ENCODE measurements at places on chromosomes 3 and 15.

DNA sequence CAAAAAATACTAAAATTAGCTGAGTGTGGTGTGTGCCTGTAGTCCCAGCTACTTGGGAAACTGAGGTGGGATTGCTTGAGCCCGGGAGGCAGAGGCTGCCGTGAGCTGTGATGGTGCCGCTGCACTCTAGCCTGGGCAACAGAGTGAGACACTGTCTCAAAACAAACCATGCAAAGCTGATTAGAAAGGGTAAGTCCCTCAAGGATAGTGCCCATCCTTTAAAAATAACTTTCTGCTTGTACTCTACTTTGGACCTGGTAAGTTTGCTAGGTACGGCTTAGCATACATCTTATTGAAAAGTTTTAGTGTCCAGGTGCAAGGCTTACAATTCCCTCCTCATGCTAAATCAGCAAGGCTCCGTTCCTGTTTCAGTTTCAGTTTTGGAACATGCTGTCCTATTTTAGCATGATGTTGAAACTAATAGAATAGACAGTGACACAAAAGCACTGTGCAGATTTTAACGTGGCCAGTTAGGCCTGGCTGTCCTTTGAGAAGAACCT lies 21.4 kb downstream of the FEM1B start:
- no peak for DNase-seq

DNA sequence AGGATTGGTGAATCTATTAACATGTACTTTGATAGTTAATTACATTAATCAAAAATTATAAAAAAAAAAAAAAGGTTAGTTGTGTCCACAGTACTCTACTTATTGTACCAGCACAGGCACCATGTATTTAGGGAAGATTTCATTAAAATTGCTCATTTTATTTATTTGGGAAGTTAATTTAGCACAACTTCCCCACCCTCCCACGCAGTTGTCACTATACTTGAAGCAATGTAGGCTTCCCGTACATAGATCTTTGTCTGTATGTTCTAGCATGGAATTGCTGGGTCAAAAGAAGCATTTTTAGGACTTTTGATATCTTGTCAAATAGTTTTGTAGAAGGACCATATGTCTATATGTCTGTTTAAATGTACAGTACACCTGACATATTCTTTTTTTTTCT lies 4.4 kb downstream of the GPR27 start:
- no peak for DNase-seq

DNA sequence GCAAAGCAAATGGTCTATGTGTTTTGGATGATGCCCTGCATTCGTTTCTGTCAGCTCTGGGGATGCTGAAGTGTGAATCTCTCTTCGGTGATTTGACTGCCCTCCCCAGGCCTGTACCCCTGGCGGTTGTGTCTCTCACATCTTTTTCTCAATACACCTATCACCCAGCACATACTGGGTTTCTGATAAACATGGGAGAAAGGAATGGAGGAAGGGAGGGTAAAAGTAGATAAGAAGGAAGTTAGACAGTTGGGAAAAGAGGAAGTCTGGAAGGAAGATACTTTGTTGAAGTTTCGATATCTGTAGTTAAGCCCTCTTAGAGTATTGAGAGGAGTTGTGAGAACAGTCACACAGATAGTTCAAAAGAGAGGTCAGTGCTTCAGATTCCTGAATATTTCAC lies 35.8 kb upstream of the LRTM1 start:
- no peak for DNase-seq

DNA sequence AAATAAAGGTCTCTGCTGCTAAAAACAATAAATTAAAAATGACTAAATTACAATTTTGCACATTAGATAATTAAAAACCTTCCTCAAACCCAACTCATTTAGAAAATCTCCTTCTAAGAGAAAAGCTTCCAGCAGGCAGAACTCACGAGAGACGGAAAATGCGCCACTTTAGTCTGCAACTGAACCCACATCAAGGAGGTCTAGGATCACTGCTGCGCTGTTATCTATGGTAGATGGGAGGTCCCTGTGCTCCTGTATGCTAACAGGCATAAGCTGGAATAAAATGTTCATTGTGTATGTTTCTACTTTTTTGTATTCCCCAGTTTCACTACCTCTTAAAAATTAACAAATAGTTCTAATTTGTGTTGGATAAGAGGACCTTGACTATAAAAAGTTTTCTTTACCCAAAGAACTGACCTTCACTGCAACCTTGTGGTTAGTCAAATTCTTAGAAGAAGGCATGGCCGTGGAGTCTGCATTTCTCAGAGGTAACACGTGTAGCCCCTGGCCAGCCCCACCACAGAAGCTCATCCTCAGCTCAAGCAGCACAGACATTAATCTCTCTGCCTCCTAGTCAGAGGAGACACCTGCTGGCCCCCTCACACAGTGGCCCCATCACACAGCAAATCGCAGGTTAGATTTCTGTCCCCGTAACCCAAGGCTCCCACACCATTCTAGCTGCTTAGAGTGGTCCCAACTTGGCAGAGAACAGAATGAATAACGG lies 22.3 kb downstream of the STIMATE start:
- no peak for DNase-seq

DNA sequence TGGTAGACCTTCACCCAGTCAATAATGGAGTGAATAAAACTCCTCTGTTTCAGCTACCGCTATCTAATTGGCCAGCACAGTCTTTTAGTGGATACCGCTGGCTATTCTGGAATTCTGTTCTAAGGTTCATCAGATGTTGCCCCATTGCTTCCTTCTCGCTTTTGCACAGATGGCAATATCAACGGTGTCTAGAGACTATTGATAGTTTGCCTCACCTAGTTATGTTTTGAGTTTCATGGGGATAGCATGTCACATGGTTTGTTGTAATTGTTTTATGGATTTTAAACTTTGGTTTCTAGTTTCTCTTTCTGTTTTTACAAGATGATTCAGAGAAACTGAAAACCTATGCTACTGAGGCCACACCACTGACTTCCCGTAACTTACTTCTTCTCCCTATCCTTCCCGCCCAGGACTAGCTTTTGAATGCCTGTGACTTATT lies 2.0 kb downstream of the XRN1 start:
- DNase-seq: no peak

DNA sequence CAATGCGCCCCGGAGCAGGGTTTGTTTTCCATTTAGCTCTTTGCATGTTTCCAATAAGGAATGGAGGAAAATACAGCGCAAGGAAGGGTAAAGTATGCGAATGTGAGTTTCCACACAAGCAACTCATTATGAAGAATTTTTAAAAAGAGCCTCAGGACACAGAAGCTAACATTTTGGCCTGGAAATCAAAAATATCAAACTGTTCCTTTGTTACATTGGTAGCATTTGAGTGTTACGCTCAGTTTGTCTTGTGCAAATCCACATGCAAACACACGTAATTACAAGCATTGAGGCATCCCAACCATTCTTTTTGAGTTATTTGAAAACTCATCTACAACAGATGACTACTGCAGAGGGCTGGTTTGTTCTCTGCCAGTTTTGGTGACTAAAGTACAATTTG lies 93.0 kb upstream of the SNRPA1 start:
- no peak for DNase-seq

DNA sequence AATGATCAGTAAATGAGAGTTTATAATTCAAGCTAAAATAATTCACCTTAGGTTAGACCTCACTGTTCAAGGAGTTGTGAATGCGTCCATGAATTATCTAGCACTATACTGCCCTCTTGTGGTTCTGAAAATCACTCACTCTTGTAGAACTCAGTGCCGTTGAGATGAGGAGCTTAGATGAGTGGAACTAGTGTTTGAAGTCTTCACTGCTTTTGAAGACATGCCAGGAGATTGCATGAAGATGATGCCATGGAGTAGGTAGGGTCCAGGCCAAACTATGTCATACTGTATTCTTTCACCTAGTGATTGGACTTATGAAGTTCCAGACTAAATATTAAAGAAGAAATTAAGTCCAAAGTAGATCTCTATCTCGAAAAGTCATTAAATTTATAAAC lies 28.8 kb downstream of the LYSMD4 start:
- peak; percentile 76 for DNase-seq

- DNase-seq: no peak
These were observed at the start of gene MAP1A for GRCh38 chr15:43517354-43518196. MAP1A (plus strand) TSS chr15:43517608; CDS start chr15:43521474, 3,866 bp downstream.

DNA sequence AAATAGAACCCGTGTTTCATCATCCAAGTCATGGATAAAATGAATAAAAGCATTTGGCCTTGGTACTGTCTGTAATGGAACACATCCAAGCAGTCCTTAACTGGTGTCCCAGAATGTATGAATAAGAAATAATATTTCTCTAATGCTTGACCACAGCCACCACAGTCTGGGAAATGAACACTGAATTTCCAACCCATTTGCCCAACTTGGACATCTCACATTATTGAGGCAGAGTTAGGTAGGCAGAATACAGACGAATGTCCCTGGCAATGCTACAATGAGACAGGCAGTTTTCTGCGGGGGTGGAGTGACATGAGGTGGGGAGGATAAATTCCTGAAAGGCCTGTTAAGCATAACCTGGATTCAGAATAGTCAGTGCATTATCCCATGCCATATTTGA lies 245.7 kb downstream of the ZIC1 start:
- DNase-seq: no peak

DNA sequence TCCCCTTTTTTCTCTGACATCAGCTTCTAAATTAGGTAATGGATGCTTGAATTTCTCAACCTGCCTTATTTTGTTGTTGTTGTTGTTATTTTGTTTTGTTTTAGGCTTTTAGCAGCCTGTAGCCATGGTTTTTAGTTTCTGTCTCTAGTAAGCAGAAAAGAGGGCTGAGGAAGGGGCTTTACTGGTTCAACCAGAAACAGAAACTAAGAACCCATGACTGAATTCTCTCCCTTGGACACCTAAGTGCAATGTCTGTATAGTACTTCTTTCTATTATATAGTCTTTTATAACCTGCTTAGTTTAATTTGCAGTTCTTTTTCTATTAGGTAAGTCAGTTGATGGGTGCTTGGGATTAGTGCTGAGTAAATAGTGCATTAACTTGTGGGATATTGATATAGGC lies 129.0 kb downstream of the BBX start:
- DNase-seq: no peak

DNA sequence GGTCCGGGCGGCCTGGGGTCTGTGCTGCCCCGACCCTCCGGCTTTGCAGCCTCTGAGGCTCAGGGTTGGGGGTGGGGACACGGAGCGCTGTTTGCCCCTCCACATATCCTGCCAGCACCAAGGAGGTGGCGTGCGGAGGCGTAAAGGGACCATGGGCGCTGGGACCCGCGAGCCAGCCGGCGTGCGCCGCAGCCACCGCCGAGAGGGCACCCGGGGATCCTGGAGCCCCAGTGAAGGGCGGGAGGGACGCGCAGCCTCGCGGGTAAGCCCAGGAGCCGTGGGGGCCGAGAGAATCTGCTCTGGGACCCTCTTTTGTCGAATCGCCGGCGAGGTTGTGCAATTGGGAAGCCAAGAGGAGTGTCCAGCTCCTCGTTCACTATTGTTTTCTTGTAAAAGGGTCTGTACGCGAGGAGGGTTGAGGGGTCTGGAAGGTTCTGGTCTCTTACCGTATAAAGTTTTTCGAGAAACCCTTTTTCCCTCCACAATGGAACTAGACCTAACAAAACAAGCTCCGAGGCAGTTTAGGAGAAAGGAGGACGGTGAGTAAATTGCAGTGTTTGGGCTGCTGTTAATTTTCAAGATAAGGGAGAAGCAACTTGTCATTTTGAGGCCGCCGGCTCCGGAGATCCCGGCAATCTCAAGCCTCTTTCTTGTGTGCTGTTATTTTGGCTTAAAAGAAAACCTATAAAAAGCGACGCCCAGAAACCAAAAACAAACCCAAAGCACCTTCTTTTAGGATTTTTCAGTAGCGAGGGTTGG lies 29.9 kb upstream of the ST3GAL6 start:
- peak; percentile 23 for DNase-seq

Data from prostate gland (tissue), 2 donors.